SK-N-SH (cell line): ENCODE measurements at places on chromosomes 5 and 9.

DNA sequence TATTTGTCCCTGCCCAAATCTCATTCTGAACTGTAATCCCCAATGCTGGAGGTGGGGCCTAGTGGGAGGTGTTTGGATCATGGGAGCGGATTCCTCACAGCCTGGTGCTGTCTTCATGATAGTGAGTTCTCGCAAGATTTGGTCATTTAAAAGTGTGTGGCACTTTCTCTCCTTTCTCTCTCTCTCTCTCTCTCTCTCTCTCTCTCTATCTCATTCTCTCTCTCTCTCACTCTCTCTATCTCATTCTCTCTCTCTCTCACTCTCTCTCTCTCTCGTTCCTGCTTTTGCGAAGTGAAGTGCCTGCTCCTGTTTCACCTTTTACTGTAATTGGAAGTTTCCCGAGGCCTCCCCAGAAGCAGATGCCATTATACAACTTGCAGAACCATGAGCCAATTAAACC lies 207.3 kb upstream of the NR4A3 start:
- DNase-seq = no peak

GRCh38 chr5:113505181-113505580 lies 8.3 kb upstream of the YTHDC2 start:
- no peak for DNase-seq

GRCh38 chr5:44613936-44614335 lies 194.8 kb upstream of the MRPS30 start:
- DNase-seq = no peak

- no peak for DNase-seq
These were observed 72.3 kb downstream of the PAX5 start for GRCh38 chr9:36961561-36962325.

GRCh38 chr5:179400020-179400419 lies 54.8 kb upstream of the ADAMTS2 start:
- DNase-seq = no peak
